Endodermal cell (in vitro differentiated cells): ENCODE measurements at places on chromosomes 13 and 19.

- DNase-seq: no peak
Measured at GRCh38 chr13:24230428-24231072, 70.0 kb downstream of the SPATA13 start.

DNA sequence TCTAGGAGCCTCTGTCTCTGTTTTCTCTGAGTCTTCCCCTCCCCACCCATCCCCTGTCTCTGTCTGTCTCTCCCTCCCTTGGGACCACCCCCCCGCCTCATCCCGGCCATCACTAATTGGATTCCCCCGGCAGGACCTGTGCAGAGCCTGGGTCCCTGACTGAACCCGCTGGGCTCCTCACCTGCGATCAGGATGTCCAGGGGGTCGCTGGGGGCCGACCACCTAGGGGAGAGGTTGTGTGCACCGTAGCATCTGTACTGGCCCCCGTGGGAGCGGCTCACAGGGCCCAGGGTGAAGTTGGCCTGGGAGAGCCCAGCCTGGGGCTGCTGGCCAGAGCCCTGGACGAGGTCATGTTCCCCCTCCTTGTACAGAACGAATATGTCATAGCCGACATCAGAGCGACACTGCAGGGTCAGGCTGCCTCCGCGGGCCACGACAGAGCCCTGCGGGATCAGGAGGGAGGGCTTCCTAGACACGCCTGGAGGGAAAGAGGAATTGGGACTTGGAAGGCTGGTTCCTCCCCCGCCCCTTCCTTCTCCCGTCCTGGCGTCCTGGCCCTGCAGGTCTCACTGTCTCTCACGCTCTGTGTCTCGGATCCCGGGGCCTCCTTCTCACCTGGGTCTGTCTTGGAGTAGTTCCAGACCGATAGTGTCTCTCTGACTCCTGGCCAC lies 1.8 kb downstream of the LILRB5 start:
- DNase-seq: peak; percentile 51

- DNase-seq: no peak
Measured at GRCh38 chr13:100409132-100409531, 179.5 kb downstream of the GGACT start.

- DNase-seq: peak; percentile 20
Measured at GRCh38 chr19:6032827-6033226, 54.9 kb upstream of the RANBP3 start.

GRCh38 chr19:2638417-2638940 lies 64.0 kb downstream of the GNG7 start:
- no peak for DNase-seq

DNA sequence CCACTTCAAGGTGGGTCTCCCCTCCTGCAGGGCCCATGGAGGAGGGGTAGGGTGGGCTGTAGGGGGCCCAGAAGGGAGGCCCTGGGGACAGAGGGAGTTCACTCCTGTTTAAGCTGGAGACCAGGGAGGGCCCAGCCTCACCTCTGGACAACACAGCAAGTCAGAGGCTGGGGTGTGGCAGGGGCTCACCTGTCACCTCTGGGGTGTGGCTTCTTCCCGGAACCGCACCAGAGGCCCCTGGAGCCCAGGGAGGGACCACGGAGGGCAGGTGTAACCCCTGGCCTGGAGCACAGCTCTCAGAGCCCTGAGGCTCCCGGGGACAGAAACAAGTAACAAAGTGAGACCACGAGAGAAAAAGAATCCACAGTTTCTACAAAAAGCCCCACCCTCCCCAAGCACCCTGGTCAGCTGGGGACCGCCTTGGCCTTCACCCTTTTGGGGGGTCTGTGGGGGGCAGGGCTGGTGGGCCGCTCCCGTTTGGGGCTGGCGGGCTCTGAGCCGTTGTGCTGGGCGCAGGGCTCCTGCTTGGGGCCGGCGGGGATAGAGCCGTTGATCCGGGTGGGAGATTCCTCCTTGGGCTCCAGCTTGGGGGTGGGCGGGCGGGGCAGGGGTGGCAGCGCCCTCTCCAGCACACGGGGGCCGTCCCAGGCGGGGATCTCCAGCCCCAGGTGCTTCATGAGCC lies 8.0 kb downstream of the SIRT6 start:
- DNase-seq: no peak

DNA sequence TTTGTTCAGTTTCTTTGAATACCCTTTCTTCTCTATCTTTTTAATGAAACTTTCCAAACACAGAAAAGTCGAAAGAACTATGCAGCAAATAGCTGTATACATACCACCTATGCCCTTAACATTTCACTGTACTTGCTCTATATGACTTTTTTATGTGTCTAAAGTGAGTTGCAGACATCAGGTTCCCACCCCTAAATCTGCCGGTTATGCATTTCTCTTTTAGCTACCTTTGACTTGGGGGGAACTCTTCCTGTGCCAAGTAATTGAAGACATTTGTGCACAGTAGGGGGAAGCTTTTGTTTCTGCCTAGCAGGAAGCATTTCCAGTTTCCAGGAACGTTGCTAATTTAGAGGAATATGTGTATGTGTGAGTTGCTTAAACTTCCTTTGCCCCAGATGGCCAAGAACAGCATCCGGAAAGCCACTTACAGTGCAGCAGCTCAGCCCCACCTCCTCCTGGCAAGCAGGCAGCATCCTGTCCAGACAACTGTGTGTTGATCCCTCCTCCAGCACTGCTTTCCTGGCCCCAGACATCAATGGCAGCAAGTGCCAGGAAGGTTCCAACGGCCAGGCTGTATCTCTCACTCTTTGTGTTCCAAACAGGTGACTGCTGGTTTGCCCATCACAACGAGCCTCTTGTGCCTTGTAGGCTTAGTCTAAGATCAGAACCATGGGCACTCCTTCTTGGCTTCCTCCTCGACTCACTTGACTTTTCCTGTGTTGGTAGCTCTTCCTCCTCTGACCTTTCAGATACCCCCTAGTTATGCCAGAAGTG lies 14.7 kb upstream of the GRAMD1A start:
- peak; percentile 63 for DNase-seq

DNA sequence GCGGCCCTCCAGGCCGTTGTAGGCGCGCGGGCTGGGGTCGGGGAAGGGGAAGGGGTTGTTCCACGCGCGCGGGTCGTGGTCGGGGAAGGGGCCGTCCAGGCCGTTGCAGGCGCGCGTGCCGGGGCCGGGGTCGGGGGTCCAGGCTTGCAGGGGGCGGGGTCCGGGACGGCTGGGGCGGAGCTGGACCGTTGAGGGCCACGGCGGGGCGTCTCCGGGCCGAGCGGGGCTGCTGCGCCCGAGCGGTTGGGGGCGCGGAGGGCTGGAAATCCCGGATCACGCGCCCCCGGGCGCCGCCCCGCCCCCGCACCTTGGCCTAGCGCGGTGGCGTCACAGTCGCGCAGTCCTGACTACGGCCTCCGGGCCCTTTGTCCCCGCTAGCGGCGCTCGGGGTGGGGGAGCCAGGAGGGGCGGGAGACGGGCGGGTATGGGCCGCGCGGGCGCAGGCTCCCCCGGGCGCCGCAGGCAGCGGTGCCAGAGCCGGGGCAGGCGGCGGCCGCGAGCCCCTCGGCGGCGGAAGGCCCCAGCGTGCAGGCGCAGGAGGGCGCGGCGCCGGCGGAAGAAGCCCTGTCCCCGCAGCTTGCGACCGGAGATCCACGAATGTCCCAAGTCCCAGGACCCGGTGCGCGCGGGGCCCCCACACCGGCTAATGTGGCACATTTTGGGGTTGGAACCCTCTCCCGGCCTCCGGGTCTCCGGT lies 665 bp downstream of the GPX4 start:
- DNase-seq: peak; percentile 92

DNA sequence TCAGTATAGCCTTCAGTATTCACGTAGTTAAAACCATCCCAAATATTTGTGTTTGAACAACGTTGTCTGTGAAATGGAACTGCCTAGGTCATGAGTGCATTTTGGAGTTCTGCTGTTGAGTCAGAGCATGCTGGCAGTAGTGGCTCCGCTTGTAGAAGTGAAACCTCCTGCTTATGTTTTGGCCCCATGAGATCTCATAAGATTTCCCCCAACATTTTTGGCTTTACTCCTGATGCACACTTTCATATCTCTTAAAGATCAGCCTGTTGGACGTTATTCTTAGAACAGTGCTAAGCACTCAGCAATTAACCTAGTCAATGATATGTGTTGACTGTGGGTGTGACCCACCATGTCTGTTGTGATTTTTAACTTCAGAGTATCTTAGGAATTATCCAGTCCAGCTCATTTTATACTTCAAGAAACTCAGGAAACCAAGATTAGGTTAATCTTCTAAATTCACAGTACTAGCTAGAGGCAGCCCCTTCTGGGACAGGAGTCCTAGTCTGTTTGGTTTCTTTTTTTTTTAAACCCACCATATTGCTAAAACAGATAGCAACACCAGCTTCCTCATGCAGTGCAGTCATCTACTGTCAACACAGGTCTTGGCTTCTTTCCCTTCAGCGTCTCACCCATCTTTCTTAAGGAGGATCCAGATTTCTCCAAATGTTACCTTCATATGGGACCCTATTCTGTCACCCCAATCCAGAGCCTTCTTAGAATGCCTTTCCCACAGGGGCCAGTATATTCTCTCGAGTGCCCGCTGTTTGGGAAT lies 26.2 kb downstream of the RAP2A start:
- no peak for DNase-seq

DNA sequence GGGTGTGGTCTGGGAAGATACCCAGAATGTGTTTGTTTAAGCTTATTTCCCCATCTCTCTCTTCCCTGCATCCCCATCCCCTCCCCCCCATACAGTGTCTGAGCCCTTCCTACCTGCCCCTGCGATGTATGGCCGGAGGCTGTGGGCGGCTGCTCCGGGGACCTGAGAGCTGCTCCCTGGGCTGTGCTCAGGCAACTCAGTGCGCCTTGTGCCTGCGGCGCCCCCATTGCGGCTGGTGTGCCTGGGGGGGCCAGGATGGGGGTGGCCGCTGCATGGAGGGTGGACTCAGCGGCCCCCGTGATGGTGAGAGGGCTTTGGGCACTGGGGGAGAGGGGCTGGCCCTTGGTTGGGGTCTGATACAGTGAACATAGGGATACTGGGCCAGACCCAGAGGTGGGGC lies 21.7 kb downstream of the CNFN start:
- DNase-seq: no peak

DNA sequence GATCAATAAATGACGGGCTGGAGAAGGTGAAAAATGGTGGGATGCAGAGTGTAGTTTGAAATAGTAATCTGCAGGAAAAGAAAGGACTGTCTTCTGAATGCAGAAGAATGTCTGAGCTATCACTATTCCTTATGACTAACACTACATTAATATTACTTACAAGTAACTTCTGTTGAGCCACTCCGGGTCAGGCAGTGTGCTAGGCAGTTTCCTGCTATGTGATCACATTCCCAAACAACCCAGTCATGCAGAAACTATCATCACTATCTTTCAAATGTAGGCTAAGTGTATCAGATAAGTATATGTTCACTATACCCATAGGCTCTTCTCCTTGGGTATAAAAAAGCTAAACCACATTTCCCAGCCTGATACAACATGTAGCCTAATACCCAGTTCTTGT lies 6.6 kb downstream of the ZNF599 start:
- no peak for DNase-seq

- peak; percentile 86 for DNase-seq
Measured at GRCh38 chr13:44649104-44649428, 72.9 kb upstream of the TSC22D1 start.

GRCh38 chr19:13840305-13841085 lies 36.4 kb upstream of the NANOS3 start:
- peak; percentile 51 for DNase-seq

DNA sequence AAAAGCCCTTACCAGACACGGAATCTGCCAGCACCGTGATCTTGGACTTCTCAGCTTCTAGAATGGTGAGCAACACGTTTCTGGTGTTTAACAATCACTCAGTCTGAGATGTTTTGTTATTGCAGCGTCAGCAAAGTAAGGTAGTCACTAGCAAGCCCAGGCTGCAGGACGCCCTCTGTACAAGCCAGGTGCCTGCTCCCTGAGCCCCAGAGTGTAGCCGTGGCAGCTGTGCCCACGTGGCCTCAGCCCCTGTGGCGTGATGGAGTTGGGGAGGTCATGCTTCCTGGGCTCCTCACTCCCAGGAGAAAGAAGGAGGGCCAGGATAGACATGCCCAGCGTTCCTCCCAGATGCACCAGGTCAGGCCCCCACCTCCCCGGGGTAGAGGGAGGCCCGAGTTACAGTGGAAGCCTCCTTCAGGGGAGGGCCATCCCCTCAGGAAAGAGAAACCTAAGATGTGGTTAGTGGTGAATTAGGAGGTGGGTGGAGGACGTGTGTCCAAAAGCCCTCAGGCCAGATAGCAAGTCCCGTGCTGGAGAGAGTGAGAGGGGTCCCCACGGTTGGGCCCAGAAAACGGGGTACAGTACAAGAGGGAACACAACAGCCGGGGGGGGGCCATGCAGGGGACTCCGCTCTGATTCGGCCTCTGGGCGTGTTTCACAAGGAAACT lies 169.6 kb upstream of the SOX1 start:
- peak; percentile 38 for DNase-seq
